ENCODE measurements at places on chromosomes 7 and 10.

DNA sequence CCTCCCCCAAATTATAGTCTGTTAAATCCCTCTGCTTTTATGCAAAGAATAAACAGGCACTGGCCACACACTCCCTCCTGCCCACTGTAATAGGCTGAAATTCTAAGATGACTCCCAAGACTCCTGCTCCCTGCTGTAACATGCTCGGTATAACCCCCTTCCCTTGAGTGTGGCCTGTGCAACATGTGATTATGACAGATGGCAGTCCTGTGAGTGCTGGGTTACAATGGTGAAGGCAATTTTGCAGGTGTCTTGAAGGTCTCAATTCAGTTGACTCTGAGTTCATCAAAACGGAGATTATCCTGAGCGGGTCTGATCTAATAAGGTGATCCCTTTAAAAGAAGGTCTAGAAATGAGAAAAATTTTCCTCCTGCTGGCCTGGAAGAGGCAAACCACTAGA lies 55.9 kb downstream of the CREB3L2 start:
- no peak for DNase-seq

- no peak for DNase-seq
Observed at GRCh38 chr7:45088146-45088701, 545 bp downstream of the NACAD start.

- DNase-seq, result no peak
Observed at GRCh38 chr10:117360016-117360415, 15.2 kb downstream of the PDZD8 start.

GRCh38 chr10:99828464-99828863 lies 46.0 kb downstream of the ABCC2 start:
- no peak for DNase-seq

GRCh38 chr10:61919646-61920215 lies 18.2 kb downstream of the ARID5B start:
- no peak for DNase-seq

GRCh38 chr10:1242975-1243374 lies 186.8 kb downstream of the WDR37 start:
- DNase-seq, result no peak

DNA sequence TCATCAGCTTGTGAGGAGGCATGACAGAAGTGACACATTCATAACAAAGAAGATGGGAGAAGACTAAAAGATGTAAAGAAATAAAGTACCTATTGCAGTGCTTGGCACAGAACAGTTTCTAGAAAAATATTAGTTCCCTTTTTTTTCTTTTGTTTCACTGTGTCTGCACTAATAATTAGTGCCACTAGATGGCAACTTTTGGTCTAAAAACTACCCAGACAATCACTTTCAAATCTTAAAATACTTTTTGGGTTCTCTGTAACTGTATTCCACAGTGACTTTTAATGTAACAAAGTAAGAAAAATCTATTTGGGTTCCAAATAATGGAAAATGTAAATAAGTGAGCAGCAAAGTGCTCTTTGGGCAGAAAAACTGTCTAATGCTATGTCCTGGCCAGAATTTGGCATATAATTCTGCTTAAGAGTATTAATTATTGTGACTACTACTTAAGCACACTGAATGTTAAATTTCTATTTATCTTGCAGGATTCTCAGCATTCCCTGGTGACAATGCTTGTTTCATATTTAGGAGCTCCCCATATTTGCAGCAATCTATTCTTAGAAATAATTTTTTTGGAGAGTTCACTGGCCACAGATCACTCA lies 134.8 kb upstream of the KIF5B start:
- DNase-seq, result peak; percentile 49

DNA sequence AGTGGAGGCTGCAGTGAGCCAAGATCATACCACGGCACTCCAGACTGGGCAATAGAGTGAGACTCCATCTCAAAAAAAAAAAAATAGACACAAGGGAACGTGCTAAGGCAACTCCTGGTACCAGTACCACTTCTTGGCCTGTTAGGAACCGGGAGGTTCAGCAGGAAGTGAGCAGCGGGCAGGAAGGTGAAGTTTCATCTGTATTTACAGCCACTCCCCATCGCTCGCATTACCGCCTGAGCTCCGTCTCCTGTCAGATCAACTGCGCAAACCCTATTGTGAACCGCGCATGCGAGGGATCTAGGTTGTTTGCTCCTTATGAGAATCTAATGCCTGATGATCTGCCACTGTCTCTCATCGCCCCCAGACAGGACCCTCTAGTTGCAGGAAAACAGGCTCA lies 69.9 kb upstream of the FOXK1 start:
- DNase-seq, result no peak

DNA sequence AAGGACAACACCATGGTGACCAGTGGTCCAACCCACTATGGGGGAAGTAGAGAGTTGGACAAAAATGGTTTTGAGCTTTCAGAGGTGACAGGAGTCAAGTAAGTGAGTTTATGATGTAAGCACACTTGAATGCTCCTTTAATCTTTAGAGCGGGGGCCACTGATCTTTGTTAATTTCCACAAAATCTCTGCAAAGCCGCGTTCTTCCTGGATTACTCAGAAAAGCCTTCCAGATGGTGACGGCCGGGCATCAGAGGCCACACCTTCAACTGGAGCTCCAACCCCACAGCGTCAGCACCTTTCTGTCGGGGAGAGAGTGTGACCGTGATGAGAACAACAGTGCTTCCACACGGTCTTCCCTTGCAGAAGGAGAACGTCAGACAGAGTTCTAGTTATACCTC lies 35.2 kb upstream of the KLF6 start:
- DNase-seq, result peak; percentile 95

GRCh38 chr10:124579011-124579399 lies 117.4 kb downstream of the LHPP start:
- no peak for DNase-seq

DNA sequence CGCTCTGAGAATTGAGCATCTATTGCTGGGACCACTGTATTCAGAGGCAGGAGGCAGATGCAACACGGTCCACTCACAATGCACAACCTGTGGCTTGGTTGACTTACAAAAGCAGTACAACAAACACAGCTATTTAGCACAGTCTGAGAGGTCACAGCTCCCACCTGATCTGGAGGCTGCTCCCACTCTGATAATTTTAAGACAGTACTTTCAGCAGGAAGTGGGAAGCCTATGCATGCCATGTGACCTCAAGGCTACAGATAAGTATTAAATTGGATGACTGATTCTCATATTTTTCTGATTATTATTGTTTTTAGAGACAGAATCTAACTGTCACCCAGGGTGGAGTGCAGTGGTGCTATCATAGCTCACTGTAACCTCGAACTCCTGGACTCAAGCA lies 659.3 kb downstream of the PARD3 start:
- no peak for DNase-seq

GRCh38 chr7:77913977-77914607 lies 115.5 kb downstream of the PHTF2 start:
- no peak for DNase-seq

DNA sequence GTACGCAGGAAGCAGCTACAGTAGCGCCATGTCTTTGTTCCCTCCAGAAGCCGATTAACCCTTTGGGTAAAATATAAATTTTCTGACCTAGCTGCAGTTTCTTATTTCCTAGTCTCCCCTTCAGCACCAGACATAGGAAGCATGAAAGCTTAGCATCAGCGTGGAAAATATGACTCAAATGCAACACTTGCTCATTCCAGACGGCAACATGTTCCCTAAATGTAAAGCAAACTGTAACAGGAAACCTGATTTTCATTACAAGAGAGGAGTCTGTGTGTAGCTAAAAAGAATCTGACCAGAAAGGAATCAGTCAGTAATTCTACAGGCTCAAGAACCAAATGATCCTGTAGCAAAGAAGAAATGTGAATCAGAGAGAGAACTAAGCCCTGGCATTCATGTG lies 219.2 kb downstream of the C7orf25 start:
- peak; percentile 11 for DNase-seq

GRCh38 chr7:1564603-1565022 lies 5.2 kb downstream of the PSMG3 start:
- peak; percentile 51 for DNase-seq

DNA sequence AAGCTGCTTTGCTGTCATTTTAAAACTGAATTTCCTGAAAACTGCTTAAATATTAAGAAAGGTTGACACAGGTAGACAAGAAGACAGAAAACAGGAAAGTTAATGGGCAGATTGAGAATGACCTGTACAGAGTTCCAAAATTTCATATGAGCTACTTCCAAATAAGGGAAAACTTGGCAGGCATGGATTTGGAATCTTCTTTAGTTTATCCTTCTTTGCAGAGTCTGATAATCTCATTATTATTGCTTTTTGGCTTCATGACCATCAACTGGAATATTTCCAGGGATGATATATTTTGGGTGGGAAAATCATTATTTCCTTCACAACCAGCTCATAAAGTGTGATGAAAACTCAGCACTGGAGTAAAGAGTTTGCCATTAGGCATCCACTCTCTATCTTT lies 346.5 kb upstream of the NPVF start:
- no peak for DNase-seq

DNA sequence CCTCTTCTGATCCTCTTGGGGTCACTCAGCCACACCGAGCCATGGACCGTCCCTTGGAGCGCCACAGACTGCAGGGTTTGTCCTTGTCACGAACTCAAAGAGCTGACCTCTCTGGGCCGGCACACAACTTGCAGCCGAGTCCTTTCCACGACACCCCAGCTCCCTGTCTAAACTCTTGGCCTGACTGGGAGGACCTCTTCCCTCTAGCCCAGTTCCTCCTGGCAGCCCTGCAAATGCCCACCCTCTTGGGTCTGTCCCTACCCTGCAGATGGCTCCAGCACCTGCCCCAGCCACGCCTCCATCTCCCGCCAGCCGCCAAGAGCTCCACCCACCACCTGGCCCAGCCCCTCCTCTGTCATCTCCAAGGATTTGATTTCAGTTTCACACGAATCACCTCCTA lies 339.2 kb downstream of the DNAJB6 start:
- DNase-seq, result no peak

DNA sequence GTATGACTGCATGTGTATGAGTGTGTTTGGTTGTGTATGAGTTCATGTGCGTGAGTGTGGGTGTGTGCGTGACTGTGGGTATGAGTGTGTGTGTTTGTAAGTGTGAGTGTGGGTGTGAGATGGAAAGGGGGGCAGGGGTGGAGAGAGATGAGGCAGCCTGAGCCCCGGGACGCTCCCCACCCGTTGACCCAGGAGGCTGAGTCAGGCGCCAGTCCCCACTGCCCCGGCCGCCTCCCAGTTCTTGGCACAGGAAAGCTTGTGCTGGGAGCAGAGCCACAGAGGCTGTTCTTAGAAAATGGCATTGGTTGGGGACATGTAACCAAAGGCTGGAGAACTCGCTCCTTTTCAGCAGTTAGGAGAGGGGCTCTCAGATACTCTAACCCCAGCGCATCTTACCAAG lies 27.8 kb upstream of the NUB1 start:
- peak; percentile 12 for DNase-seq

DNA sequence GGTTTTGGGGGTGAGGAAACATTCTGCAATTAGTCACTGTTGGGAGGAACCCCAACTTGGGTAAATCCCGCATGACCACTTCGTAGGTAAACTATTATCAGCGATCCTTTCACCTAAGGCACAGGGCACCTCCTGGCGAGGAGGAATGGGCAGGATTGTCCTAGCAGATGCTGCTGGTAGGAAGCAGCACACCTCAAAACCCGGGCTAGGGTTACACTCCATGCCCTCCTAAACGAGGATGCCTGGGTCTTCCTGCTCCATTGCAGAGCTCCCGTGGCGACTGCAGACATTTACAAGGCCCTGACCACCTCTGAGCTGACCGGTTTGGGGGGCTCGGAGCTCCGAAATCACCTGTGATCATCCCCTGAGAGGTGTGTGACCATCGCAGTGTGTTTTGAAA lies 92.3 kb downstream of the FAM171A1 start:
- no peak for DNase-seq

GRCh38 chr10:37703833-37704382 lies 153.5 kb downstream of the ZNF248 start:
- no peak for DNase-seq

DNA sequence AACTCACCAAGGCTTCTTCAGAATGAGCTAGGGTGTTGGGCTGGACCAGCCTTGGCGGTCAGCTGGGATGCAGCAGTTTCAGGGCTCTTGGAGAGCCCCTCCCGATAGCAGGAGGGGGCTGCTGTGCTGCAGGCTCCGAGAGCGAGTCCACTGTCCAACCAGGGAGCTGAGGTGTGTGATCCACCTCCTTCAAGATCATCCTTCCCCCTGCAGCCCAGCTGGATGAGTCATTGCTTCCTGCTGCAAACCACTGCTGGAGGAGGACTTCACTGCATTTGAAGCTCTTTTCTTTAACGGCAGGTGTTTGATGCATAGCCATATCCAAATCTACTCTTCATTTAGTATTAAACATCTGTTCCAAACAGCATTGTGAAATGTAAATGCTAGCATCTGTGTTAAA lies 54.2 kb upstream of the EBF3 start:
- DNase-seq, result no peak

- DNase-seq, result no peak
Observed at GRCh38 chr10:27369880-27370279, 129.3 kb upstream of the ACBD5 start.

- DNase-seq, result peak; percentile 2
Observed at GRCh38 chr10:128268015-128268722, 141.9 kb upstream of the MKI67 start.

GRCh38 chr10:80497187-80498077 lies 40.3 kb upstream of the SH2D4B start:
- DNase-seq, result peak; percentile 86

- DNase-seq, result no peak
Observed at GRCh38 chr10:123761666-123762230, 95.6 kb downstream of the GPR26 start.

DNA sequence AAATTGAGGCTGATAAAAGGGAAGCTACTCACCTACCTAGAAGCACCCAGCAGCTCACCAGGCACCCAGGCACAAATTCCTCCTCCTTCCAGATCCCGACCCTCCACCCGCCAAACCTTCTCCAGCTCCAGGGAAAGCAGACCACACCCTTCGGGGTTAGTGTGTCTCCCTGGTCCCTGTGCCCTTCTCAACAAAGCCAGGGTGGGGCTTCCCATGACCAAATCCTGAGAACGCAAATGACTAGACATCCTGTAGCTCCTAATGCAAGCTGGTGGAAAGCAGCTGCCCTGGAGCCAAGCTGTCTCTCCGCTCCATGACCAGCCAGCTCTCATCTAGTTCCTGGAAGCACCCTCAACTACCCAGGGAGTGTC lies 4.4 kb downstream of the TBX20 start:
- peak; percentile 40 for DNase-seq

GRCh38 chr7:143385891-143386781 lies 5.0 kb downstream of the ZYX start:
- DNase-seq, result no peak

GRCh38 chr10:18479502-18479901 lies 171.9 kb downstream of the NSUN6 start:
- no peak for DNase-seq

GRCh38 chr7:66013938-66014337 lies 31.9 kb upstream of the GUSB start:
- peak; percentile 78 for DNase-seq

DNA sequence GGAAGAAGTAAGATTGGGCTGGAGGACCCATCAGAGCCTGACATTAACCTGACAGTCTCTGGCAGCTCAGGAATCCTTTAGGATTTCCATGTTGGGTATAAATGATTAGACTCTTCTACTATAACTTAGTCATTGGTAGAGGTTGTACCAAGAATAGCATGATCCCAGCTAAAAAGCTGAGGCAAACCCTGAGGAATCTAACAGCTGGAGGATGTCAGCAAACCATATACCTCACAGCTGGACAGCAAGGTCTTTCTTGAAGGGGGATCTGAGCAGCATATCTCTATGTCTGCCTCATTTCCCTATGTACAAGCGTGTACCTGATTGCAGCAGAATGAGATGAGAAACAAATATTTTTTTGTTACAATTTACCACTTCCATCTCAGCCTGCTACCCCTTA lies 103.2 kb downstream of the NPSR1 start:
- DNase-seq, result no peak
